ENCODE measurements at places on chromosomes 4 and X.

DNA sequence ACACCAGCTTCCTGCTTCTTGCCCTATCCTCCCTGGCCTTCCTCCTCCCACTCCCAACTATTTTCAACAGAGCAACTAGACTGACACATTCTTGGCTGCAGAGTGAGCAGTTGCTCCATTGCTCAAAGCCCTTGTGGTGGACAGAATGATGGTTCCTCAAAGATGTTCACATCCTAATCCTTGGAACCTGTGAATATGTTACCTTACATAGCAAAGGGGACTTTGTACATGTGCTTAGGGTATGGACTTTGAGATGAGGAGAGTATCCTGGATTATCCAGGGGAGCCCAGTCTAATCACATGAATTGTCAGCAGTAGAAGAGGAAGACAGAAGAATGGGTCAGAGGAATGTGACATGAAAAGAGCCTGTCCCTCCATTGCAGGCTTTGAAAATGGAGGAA, 24.9 kb upstream of the HOPX start:
- DNase-seq, result no peak

DNA sequence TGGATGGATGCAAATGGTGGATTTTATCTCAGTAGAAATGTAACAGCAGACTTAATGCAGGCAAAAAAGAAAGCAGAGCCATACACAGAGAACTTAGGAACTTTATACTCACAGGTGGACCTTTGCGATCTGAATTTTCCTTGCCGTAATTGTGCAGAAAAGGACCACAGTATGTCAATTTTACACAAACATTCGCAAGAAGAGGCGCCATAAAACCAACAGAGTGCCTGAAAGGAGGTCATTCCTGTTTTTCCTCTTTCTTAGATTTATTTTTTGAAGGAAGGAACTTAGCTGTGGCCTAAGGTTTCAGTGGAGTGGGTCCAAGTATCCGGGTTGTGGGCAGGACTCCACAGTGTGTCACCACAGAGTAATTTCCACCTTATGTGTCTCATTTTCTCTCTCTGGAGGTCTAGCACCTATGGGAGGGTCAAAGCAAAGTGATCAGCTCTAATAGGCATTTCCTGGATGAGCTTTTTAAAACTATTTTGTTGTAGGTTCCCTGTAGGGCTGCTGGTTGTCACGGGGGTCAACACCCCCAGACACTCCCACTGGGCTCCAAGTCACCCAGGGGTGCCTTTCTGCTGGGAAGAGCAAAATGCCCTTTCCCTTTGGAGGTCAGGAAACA, 24.7 kb upstream of the PBDC1 start:
- no peak for DNase-seq

DNA sequence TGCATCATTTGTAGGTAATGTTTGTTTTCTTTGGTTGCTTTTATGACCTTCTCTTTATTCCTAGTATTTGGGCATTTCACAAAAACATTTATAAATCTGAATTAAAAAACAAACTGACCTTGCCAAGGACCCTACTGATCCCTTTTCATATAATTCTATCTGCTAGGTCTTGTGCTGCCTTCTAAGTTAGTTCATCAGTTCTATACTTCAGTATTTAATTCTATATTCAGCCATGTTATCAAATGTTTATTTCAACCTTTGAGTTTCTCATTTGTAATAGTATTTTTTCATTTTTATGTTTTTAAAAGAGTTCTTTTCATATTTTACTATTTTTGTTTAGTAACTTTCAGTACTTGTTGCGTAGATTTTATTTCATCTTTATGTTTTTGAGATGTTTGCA, 155.3 kb downstream of the SNCA start:
- no peak for DNase-seq

DNA sequence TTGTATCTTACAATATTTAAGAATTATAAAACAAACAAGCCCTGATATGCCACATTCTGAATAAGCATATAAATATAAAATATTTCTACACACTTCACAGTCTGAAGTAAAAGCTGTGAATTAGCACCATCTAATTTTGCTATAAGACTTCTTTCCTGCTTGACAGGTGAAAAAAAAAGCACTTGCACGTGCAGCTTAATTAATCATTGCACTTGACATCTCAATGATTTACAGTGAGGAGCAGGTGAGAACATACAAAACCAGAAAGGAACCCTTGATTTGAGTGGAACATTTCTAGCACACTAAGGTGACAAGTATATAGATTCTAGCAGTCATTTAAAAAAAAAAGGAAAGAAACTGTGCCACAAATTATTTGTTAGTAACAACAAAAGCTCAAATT, 47.9 kb downstream of the CHIC2 start:
- no peak for DNase-seq

- DNase-seq, result no peak
These were observed 372.2 kb downstream of the INPP4B start for GRCh38 chr4:142473960-142474338.

- DNase-seq, result no peak
These were observed 109.3 kb downstream of the HMX1 start for GRCh38 chr4:8762356-8762755.

DNA sequence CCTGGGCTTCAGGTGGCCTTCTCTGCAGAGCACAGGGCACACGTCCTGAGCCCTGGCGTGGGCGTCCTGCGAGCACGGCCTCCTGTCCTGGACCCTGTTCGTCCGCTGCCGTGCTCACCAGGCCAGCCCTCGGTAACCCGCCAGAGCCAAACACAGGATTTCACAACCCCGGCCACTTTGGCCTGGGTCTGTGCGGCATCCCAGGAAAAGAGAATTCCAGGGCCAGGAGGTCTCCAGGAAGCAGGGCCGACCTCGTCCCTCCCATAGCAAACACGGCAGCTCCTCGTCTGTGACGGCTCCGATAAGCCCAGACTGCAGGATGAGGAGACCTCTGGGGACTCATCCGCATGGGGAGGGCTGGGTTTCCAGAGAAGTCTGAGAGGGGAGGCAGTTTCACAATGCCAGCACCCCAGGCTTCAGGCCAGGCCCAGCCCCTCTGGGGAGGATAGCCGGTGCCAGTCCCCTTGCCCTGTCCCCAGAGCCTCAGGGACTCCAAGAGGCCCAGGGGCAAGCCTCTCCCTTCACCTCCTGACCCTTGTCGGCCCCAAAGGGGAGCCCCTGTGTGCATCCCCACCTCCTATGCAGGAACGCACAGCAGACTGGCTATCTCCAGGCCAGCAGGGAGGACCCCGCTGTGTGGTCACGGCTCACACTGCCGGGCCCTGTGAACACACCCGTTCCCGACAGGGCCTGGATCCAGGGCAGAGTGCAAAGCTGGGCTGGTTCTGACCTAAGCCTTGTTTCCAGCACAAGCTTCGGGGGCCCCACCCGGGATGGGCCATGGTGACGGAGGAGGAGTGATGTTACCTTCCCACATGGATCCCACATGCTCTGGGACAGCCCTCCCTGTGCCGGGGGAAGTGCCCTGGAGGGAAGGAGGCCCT, 22.3 kb upstream of the HTRA3 start:
- DNase-seq, result no peak

- no peak for DNase-seq
These were observed 24.3 kb downstream of the CFAP97 start for GRCh38 chr4:185179488-185179887.

DNA sequence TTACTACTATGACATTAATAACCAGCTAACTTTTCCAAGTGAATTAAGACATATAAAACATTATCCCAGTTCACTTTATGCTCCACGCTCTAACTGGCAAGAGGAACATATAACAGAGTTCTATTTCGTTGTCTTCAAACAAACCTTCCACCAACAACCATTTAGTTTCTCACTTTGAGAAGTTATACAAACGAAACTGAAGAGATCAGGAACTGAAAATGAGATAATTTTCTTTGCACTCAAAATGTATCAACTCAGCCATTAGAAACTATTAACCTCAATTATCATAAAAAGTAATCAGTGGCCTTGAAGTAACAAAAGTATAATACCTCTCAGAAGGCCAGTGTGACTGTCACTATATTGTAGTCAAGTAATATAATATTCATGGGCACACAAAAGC, 70.1 kb downstream of the CHM start:
- DNase-seq, result no peak

Measured in stimulated activated CD4-positive, alpha-beta T cell treated with anti-CD3 and anti-CD28 coated beads, Interleukin-12 subunit alpha, Interleukin-12 subunit beta, amount 100 ng/mL, for 4 hours (primary cell).